ENCODE measurements at places on chromosomes 2 and 18.
A peak's percentile ranks its signal among the peaks of the same experiment; 100 is the strongest.

DNA sequence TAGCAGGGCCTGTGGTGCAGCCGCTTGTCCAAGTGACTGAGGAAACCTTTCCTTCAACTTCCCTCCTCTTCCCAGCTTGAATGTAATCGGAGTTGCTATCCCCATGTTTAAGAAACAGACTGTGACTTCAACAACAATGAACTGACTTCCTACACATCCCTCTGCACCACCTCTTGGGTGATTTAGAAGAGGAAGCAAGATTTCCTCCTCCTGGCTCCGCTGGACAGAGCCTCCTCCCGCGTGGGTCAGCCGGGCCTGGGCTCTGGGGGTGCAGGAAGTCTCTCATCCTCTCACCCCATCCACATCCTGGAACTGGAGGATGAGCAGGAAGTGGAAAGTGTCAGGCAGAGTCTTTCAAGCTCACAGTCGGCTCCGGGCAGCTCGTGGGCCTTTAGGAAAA, 84.3 kb downstream of the GATA6 start:
- no peak for DNase-seq

DNA sequence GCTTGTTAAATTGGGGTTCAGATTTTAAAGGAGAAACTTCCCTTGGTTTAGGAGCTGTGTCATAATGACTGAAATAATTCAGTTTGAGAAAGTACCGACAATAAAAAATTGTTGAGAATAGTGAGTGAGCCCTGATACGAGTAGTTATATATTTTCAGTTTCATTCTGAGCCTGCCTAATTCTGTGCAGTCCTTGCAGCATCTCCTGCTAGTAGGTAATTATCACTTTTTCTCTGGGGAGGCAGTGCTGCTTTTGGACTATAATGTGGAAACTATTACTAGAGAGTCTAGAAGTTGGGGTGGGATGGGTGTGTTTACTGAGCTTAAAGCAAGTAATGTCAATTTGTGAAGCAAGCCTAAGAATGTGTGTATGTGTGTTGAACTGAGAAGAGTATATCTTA, 21.7 kb downstream of the ZNF638 start:
- no peak for DNase-seq

GRCh38 chr2:28835781-28836180, 25.1 kb downstream of the SPDYA start:
- DNase-seq: no peak

DNA sequence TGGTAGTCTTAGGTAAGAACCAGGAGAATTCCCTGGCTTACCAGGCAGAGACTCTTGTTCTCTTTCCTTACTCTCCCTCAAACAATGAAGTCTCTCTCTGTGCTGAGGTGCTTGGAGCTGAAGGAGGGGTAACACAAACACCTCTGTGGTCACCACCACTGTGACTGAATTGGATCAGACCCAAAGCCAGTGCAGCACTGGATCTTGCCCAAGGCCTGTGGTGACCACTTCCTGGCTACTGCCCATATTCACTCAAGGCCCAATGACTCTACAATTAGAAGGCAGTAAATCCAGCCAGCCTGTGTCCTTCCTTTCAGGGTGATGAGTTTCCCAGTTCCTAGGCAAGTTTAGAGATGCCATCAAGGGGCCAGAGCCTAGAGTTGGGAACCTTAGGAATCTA, 706.8 kb downstream of the SLC4A3 start:
- no peak for DNase-seq

- no peak for DNase-seq
These were observed 561.4 kb upstream of the ID2 start for GRCh38 chr2:8120506-8120860.

- DNase-seq: no peak
These were observed 431.5 kb downstream of the DCDC2C start for GRCh38 chr2:4134551-4135550.

GRCh38 chr2:8639122-8639635, 42.7 kb upstream of the ID2 start:
- DNase-seq: peak; percentile 38

Data from natural killer cell treated with Interleukin-12 subunit alpha and Interleukin-12 subunit beta and Interleukin-15 and Interleukin-18, amount 100 ng/mL, for 72 hours (primary cell).